Spleen (tissue), 13 donors: ENCODE measurements at places on chromosomes 7 and 10. TPM values are rescaled to one million over a fixed set of nuclear protein-coding genes. Genes with fewer than 3 reads are reported as not detected.

DNA sequence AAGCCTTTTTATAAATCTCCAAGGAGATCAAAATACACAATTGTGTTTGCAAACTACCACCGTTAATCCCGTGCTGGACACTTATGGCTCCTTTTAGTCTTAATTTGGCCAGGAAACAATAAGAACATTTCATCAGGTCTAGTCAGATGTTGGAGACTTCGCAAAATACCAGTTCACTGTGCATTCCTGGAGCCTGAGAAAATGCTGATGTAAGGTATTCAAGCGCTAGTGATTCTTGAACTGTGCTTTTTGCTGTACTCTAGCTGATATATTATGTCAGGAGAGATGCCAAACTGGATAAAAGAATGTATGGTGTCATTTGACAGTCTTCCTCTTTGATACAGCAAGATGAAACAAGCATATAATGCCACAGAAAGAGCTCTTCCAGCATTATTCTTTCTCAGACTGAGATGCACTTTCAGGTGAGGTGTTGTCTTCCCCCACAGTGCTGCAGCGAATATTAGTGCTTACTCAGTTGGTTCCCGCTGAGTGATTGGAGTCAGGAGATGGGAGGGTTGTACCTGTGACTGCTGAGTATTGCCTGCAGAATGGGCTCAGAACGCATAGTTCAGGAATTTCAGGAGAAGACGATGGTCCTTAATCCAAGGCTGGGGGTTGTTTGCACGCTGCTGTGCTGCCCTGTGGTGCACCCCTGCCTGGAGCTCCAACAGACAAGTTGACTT, 59.2 kb downstream of the OGDH start:
- DNase-seq: no peak

DNA sequence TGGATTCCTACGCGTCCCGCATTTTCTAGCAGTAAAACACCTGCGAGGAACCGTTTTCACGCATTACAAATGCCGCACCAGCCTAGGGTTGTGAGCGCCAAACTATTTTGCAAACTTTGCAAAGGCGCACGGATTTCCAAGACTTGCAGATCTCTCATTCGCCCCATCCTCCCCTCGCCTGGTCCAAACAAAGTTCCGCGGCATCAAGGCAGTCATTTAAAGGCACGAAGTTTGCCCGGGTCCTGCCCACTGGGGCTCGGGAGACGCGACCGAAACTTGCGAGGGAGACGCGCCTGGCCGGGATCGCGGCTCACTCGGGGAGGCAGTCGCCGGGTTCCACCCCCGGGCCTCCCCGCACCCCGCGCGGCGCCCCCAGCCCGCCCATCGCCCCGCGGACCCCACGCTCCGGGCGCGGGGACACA, 613 bp downstream of the USP6NL start:
- DNase-seq: no peak

Gene TSPAN12
- total RNA-seq: 54.7 TPM

Gene KCNH2
- total RNA-seq: 4.4 TPM

Gene MYL10
- not detected for total RNA-seq

DNA sequence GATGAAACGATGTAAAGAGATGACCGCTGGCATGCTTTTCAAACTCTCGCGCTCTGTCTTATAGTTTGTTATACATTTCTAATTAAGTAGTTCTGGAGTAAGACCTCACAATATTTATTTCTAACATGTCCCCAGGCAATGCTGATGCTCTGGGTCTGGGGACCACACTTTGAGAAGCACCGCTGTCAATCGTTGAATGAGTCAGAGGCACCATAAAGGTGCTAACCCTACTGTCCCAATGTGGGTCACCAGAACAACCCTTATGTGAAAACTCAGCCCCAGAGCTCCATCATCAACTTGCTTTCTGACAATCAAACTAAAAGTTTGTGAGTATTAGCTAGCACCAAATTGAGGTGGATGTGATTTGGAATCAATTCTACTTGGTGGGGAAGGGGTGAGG, 284.1 kb upstream of the PRKCQ start:
- no peak for DNase-seq

Gene CLDN3
- not detected for total RNA-seq

DNA sequence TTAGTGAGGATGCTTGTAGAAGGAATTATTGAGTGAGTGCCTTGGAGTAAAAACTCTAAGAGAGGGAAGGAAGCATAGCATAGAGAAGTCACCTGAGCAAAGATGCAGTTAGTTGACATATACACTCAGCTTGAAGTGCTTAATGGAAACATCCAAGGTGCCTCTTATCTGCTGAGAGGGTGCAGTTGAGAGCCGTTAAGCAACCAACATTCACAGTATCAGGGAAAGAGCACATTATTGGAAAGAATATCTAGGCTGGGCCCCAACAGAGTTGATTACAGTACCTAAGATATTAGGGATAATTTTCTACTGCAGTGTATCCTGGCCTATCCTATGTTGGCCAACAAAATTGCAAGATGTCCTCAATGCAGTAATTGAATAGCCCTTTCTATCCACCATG, 302.0 kb downstream of the ETV1 start:
- DNase-seq: no peak

- no peak for DNase-seq
Measured at GRCh38 chr7:92987095-92987494, 130.7 kb downstream of the SAMD9 start.

- peak; percentile 51 for DNase-seq
Measured at GRCh38 chr7:450741-451140, 68.9 kb downstream of the PDGFA start.

GRCh38 chr10:42988517-42989395, 88.1 kb upstream of the RET start:
- peak; percentile 65 for DNase-seq

Gene SLK
- 39.0 TPM for total RNA-seq

Gene DPYSL4
- 6.0 TPM for total RNA-seq

Gene LRRD1
- not detected for total RNA-seq

DNA sequence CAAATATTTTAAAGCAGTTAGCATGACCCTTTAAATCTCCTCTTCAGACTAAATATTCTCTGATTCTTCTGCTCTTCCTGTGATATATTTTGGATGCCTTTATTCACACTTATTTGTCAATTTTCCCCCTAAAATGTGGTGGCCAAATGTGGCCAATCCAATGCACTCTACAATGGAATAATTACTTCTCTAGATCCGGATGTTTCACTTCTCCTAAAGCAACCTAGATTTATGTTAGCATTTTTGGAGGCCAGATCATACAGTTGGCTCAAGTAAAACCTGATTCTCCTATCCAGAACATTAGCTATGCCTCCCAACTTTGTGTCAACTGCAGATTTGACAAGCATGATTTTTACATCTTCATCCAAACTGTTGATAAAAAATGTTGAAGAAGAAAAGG, 153.7 kb downstream of the CREB5 start:
- no peak for DNase-seq

DNA sequence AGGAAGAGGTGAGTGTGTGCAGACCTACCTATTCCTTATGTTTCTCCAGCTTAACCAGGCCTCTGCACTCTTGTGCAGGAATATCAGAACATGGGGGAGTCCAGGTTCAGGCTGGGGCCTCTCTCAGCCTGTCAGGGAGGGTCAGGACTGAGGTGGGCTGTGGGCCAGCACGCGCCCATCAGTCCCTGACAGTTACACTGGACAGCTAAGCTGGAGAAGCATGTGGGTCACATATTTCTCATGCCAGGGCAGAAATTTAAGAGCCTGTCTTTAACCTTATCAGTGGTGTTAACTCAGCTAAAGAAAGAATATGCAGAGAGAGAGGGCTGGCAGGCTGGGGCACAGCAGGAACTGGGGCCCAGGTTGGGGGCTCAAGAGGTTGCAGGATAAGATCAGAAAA, 8.7 kb upstream of the POLD2 start:
- DNase-seq: no peak

DNA sequence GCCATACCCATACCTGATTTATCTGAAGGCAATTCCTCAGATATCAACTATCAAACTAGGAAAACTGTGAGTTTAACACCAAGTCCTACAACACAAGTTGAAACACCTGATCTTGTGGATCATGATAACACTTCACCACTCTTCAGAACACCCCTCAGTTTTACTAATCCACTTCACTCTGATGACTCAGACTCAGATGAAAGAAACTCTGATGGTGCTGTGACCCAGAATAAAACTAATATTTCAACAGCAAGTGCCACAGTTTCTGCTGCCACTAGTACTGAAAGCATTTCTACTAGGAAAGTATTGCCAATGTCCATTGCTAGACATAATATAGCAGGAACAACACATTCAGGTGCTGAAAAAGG, 69.0 kb upstream of the RSBN1L start:
- DNase-seq: no peak

DNA sequence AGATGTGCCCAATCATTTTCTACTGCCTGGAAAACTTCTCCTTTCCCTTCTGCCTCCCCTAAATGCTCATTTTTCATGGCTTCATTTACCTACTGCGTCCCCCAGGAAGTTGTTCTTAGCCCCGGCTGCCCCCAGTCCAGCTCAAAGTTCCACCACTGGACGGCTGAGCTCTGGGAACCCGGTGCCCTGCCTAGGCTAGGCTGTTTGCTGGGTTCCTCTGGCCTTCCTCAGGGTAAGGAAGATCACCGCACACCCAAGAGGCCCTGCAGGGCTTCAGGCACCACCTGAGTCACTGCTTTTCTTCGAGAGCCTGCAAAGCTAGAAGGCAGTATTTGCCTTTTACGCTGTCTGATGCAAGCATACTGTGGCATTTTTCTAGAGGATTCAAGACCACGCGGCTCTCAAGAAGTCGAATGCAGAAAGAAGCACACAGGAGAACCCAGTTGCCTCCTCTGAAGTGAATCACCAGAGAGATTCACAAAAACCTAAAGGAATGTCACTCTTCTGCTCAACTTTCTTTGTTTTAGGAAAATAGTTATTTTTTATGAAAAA, 46.7 kb upstream of the ZMIZ1 start:
- peak; percentile 29 for DNase-seq

- no peak for DNase-seq
Measured at GRCh38 chr10:14399641-14400040, 68.9 kb upstream of the FRMD4A start.

GRCh38 chr10:88983939-88984338, 6.7 kb upstream of the FAS start:
- no peak for DNase-seq

DNA sequence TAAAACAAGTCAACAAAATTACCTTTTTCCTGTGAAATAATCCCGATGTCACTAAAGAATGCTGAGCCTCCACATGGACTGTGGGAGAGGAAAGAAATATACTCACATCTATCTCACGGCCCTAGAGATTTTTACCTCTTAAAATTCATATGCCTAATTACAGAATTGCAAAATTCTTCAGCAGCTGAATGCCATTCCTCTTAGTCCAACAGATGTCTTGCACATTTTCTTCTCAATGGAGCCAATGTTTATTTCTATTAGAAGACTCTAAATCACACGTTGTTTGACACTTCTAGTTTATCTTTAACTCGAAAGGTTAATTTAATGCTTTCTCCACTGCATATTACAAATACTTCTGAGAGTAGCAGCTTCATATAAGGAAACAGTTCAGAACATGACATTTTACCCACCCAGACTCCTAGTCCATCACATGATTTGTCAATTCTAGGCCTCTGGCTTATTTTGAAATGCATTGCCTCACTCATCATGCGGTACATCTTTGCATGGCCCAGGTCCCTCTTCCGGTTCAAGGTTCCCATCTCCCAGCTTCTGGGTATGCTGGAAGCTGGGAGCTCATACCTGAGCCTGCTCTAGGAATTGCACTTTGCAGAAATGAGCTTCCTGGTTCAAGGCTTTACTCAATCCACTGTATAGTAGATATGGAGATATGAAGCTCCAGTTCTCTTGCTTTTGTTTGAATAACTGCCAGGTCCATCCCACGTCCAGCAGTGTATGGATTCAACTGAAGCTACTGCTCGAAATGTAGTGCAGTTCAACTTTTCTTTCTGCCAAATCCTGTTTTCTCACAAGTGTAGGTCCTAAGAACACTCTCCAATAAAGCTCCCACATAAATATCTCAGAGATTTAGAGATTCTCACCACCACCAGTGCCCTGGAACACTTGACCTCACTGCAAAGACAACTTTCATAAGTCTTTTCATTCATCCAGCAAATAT, 306.2 kb downstream of the GPR37 start:
- no peak for DNase-seq

Gene TRPV5
- total RNA-seq: not detected

Gene OR2F1
- not detected for total RNA-seq

GRCh38 chr7:38245409-38245977, 27.9 kb downstream of the TARP start:
- DNase-seq: no peak

- DNase-seq: no peak
Measured at GRCh38 chr7:4472728-4473127, 209.4 kb upstream of the FOXK1 start.

DNA sequence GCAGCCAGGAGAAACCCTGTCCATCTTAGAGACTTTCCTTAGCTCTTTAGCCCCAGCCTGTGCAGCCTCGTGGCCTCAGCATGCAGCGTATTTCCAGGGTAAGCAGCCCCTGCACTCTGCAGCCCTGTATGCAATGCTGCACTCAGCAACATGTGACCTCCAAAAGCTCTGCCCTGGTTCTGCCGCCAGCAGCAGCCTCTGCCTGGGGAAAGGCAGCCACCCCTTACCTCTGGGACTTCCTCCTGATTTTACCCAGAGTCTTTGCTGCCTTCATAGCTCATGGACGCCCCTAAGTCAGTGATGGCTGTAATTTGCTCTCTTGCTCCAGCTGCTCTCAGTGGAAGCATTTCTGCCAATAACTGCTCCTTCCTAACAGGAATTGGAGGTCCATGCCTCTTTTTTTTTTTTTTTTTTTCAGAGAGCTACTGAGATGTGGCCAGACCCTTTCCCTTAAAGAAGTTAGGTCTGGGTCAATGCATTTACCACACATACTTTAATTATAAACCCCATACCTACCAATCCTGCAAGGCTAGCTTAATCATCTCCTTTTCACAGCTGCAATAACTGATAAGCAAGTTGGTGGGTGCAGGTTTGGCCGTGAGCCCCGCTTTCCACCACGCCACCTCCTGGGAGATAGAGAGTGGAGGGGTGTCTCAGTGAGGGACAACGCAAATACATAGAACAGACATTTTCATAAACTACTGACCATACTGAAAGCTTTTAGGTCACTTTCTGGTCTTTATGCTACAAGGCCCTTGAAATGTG, 71.7 kb downstream of the RAMP3 start:
- no peak for DNase-seq

GRCh38 chr7:31061185-31061584, 9.1 kb downstream of the ADCYAP1R1 start:
- DNase-seq: no peak

- DNase-seq: no peak
Measured at GRCh38 chr7:28533267-28533666, 120.9 kb downstream of the CREB5 start.

Gene TUBAL3
- not detected for total RNA-seq

Gene CALML5
- total RNA-seq: not detected

- no peak for DNase-seq
Measured at GRCh38 chr7:151707757-151708156, 169.2 kb downstream of the PRKAG2 start.

Gene ASB13
- 18.0 TPM for total RNA-seq

Gene ACSM6
- total RNA-seq: not detected

- peak; percentile 44 for DNase-seq
Measured at GRCh38 chr7:44373418-44373740, 48.0 kb upstream of the CAMK2B start.

Gene SPDYE2
- 0.37 TPM for total RNA-seq

Gene ECHDC3
- total RNA-seq: 21.4 TPM

GRCh38 chr7:141221007-141221612, 147.2 kb downstream of the TMEM178B start:
- DNase-seq: no peak
